Endodermal cell (in vitro differentiated cells): ENCODE measurements at places on chromosomes 6 and 20.
A peak's percentile ranks its signal among the peaks of the same experiment; 100 is the strongest.

GRCh38 chr6:10556589-10556988 lies 35.4 kb downstream of the GCNT2 start:
- DNase-seq: peak; percentile 43

GRCh38 chr6:44190715-44191114 lies 26.0 kb upstream of the MYMX start:
- no peak for DNase-seq

DNA sequence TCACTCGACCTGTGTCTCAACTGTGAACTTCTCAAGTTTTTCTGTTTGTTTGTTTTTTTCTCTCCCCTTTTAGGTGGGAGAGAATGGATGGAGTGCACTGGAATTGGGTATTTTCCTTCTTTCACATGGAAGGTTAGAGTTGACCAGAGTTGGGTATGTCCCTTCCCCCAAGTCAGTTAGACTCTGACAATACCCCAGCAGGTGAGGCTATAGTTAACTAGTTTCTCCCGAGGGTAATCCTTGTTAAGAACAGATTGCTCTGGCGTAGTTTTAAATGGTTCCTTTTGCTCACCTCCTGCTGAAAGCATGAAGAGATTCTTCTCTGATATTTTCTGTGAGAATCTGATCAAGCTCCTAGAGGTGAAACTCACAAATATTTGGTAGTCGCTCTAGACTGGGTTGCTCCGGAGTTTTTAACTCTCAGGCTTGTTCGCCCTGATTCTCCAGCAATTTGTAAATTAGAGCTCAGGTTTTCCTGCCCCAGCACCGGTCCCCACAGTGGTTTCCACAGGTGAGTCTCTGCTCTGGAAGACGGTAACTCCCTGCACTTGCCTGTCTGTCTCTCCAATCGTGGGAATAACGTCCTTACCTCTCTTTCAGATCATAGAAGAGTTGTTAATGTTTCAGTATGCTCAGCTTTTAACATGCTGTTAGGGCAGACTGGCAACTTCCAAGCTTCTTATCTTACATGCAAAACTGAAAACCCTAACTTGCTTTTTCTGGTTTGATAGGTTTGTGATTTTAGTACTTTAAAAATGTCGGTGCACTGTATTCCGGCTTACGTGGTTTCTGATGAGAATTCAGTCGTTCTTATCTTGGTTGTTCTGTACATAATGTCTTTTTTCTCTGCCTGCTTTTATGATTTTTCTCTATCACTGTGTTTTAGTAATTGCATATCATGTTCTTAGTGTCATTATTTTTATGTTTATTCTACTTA lies 111.2 kb upstream of the HIVEP1 start:
- peak; percentile 61 for DNase-seq

GRCh38 chr20:10508060-10508459 lies 73.0 kb downstream of the SLX4IP start:
- DNase-seq: no peak

DNA sequence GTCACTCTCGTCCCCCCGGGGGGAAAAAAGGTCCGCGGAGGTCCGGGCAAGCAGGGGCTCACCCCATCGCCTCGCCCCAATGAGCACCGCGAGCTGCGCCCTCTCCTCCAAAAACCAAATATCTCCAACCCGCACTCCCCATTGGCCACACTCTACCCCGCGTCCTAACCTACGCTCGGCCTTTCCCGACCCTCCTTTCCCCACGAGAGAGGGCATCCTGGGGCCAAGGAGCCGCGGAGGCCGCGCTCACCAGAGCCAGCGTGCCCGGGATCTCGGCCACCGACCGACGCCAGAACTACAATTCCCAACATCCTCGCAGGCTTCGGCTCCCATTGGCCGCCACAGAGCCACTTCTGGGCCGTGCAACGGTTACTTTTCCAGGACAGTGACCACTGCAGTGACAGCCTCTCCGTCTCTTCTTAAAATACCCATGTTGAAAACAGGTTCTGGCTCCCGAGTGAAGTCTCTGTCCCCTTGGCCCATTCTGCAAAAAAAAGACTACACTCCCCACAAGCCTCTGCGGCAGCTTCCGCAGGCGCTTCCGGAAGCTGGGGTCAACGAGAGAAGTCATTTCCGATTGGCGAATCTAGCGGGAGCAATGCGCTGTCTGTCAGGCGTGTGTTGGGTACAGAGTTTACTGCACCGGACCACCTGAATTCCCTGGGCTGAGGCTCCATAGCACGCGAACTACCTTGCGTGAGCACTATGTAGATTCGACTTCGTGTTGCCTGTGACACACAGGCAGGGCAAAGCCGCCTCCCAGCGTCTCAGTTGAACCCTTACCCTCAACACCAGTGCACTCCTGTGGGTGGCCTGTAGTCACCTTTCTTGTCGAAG lies at the start of gene ZNF343:
ZNF343 (minus strand) TSS at position 285 of the 837 bp plus-strand sequence. CDS start 15,020 bp downstream, outside the sequence.
- peak; percentile 91 for DNase-seq
